Ecto neural progenitor cell (in vitro differentiated cells): ENCODE measurements at places on chromosomes 11 and 22.

GRCh38 chr11:65321828-65322485 lies 7.3 kb downstream of the CDC42EP2 start:
- DNase-seq, result no peak

GRCh38 chr11:36288442-36289225 lies 590 bp downstream of the COMMD9 start:
- DNase-seq, result no peak

GRCh38 chr11:60941371-60942119 lies 10.4 kb downstream of the SLC15A3 start:
- no peak for DNase-seq

DNA sequence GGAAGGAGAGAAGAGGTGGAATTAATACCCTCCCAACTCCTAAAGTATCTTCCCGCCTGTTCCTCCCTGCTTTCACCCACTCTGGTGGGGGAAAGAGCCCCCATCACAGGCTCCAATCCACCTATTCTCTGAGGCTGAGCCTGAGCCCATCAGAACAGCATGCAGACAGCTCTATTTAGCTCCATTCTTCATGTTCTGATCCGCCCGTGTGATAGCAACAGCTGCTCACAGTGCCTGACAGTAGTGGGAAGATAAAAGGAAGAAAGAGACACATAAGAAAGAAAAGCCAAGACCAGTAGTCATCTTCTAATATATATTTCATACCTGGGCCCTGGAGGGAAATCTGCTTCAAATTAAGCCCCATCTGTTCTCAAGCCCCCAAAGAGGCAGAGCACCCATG lies 80.3 kb upstream of the AKIP1 start:
- DNase-seq, result peak; percentile 17
